Left lung (tissue), 14 donors: ENCODE measurements at places on chromosomes 6 and 20. TPM values are rescaled to one million over a fixed set of nuclear protein-coding genes. Genes with fewer than 3 reads are reported as not detected.

DNA sequence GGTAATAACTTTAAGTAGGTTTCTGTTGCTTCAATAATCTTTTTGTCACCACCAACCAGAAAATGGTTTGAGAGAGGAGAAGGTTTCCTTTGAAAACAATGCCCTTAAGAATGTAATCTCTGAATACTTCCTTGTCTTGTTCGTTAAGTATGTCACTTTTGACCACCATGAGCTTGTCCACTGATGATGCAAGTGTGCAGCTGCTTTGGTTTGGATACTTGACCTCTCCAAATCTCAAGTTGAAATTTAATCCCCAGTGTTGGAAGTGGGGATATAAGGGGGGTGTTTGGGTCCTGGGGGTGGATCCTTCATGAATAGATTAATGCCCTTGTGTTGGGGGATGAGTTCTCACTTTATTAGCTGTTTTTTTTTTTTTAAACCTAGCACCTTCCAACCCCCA is 985.4 kb downstream of the EPHA7 start:
- no peaks in the 10 kb centered on the region for H3K4me1 ChIP-seq
- no peak overlapping the region for H3K4me3 ChIP-seq
- no peak overlapping the region for H3K27ac ChIP-seq
- DNase-seq, result no peak

DNA sequence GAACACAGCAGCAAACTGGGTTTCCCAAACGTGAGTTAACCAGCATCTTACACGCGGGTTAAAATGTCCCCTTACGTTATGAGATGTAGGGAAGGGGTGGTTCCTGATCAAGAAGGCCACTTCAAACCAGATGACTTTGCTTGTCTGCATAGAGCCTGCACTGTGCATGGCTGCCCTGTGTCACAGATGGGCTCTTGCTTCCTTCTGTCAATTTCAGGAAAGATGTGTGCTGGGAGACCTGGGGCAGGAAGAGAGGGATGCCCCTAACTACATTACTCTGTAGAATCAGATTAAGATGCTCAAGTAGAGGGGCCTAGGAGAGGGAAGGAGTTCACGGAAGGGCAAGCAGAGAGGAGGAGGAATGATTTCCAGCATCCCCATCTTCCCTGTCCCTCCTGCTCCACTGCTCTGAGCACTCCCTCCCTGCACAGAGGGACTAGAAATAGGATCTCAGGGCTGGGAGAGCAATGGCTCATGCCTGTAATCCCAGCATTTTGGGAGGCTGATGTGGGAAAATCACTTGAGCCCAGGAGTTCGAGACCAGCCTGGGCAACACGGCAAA is 63.5 kb upstream of the ZMYND8 start:
- H3K27me3 ChIP-seq, result no peaks in the 10 kb centered on the region
- DNase-seq, result no peak
- no peak overlapping the region for H3K27ac ChIP-seq
- no peaks in the 10 kb centered on the region for H3K36me3 ChIP-seq
- H3K4me3 ChIP-seq, result no peak overlapping the region
- peaks cover 20% of the 10 kb centered on the region for H3K4me1 ChIP-seq

KCNQ5 gene
- 1.7 TPM for total RNA-seq

- H3K27me3 ChIP-seq, result no peaks in the 10 kb centered on the region
- H3K4me1 ChIP-seq, result no peaks in the 10 kb centered on the region
- H3K4me3 ChIP-seq, result no peak overlapping the region
These were observed 134.9 kb upstream of the HSF2 start for GRCh38 chr6:122264557-122264956.

DNA sequence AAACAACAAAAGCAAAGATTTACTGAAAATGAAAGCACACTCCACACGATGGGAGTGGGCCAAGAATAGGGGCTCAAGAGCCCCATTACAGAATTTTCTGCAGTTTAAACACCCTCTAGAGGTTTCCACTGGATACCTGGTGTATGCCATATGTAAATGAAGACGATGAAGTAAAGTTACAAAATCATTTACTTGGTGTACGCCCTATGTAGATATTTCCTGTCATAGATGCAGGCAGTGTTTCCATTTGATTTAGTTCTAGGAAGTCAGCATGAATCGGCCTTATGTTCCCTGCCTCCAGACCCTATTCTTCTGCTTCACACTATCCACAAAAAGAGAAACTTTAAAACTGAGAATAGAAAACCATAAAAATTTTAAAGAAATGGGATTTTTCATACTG is 404.4 kb upstream of the GJE1 start:
- no peak for DNase-seq
- H3K27ac ChIP-seq, result no peak overlapping the region
- no peaks in the 10 kb centered on the region for H3K4me1 ChIP-seq
- H3K27me3 ChIP-seq, result no peaks in the 10 kb centered on the region
- no peaks in the 10 kb centered on the region for H3K36me3 ChIP-seq

DNA sequence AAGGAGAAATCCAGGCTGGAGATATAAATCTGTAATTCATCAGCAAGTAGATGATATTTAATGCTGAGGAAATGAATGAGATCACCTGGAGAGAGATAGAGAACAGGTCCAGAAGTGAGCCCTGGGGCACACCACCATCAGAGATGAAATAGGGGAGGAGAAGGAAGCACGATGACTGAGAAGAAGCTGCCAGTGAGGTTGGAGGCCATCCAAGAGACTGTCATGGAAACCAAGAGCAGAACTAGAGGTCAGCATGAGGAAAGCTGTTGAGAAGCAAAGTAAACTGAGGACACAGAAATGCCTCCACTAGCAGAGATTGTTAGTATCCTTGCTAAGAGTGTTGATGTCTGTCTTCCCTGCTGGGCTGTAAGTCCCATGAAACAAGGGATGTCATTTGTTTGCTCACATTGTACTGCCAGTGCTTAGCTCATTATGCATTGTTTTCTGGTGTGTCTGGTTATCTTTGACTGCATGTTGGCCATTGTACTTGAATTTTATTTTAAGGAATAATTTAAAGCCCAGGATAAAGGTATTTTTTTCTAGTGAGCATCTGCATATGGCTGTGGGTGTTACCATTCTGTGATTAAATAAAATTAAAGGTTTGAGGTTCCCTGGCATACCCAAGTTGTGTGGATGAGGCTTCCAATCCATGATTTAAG is 35.8 kb downstream of the CDH22 start:
- H3K4me1 ChIP-seq, result no peaks in the 10 kb centered on the region
- H3K4me3 ChIP-seq, result no peak overlapping the region
- DNase-seq, result no peak
- H3K27ac ChIP-seq, result no peak overlapping the region

PNPLA1 gene
- not detected for total RNA-seq

DNA sequence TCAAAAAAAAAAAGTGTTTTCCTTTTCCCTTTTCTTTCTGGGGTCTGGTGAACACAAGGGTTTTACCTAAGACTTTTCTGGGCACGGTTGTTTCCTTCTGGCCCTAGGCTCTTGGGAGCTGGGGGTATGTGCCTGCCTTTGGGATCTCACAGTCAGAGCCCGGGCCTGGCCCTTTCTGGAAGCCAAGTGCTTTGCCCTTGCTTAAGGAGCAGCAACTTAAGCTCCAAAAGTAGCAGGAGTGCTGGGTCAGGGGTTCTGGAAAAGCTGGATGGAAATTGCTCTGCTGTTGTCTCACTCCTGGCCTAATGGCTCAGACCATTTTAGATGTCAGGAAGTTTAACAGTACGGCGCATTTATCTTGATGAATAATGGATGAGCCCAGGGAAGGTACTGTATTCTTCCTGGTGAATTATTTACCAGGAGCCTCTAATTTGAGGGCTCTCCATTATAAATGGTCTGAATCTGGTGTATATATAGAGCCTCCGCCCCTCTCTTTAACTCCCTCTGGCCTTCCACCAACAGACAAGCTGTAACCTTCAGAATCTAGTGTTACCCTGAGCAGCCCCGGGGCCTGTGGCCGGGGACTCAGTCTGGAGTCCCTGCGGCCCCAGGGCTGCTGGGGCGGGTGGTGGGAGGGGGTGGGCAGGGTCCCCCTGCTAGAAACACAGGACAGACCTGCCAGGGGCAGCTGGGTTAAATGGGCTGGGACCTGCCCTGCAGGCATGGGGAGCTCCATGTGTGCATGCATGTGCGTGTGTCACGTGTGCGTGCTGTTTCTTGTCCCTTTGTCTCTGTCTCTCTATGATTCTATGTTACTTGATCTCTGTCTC is 37.5 kb downstream of the PTK7 start:
- peak overlapping the region; percentile 69 for H3K27ac ChIP-seq
- DNase-seq, result no peak
- H3K27me3 ChIP-seq, result no peaks in the 10 kb centered on the region
- no peaks in the 10 kb centered on the region for H3K36me3 ChIP-seq
- no peak overlapping the region for H3K4me3 ChIP-seq
- peaks cover 14% of the 10 kb centered on the region for H3K4me1 ChIP-seq

DNA sequence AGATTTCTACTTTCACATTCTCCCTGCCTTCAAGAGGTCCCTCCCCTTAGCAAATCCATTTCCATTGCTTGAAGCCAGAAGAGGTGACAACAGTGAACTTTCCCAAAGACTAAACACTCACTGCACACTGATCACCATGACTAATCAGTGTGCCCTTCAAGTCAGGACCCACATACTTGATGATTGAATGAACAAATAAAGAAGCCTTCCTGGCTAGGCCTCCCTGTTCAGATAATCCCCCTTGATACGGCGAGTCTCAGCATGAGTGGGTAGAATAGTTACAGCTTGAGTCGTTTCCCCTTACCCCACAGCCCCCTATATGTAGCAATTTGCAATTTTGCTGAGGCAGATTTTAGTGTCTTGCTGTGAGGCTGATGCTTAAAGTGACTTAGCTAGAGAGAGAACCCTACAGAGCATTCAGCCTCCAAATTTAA is 102.2 kb downstream of the UNC5CL start:
- no peaks in the 10 kb centered on the region for H3K36me3 ChIP-seq
- H3K4me1 ChIP-seq, result no peaks in the 10 kb centered on the region
- DNase-seq, result no peak
- H3K4me3 ChIP-seq, result no peak overlapping the region

DNA sequence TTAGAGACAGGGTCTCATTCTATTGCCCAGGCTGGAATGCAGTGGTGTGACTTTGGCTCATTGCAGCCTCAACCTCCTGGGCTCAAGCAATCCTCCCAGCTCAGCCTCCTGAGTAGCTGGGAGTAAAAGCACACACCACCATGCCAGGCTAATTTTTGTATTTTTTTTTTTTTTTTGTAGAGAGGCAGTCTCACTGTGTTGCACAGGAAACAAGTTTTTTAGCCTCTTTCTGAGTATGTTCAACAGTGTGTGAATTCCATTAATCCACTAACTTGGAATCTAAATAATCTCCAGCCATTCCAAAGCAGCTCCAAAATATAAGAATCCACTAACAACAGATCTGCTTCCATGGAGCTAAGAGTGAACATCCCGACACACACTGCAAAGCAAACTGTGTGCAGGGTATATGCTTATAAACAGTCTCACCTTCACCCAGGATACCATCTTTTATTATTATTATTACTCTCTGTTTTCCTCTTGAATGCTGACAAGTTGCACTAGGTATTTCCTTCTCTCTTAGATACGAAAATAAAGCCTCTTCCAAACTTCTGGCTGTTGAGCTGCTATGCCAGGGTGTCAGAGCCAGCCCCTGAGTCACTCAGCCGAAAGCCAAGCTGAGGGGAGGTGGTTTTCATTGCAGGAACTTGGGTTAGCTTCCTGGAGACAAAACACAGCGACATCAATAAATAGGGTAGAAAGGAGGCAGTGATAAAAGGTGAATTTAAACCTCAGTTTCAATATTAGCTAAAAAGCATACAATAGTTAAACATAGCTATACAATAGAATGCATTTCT is 264.9 kb downstream of the HIVEP2 start:
- no peaks in the 10 kb centered on the region for H3K27me3 ChIP-seq
- H3K4me1 ChIP-seq, result no peaks in the 10 kb centered on the region
- no peak for DNase-seq
- H3K27ac ChIP-seq, result no peak overlapping the region
- no peaks in the 10 kb centered on the region for H3K36me3 ChIP-seq

RSPH9 gene
- 0.32 TPM for total RNA-seq

DNA sequence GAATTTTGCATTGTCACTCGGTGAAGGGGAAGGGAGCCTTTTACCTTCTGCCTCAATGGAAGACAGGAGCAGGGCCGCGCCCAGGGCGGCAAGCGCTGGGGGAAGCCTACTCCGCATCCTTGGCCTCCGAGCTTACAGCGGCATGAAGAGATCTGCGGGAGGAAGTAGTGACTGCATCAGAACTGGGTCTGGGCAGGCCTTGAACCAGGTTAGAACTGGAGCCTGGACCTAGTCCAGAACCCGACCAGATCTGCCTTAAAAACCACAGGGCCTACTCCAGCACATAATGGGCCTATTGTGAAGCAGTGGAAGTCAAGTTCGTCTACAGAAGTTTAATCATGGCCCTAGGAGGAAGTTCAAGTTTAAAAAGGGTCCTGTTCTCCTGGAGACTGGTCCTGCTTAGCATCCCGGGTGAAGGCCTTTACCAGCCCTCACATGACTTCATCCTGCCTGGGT is 3.1 kb downstream of the COL12A1 start:
- peaks cover 41% of the 10 kb centered on the region for H3K4me1 ChIP-seq
- H3K36me3 ChIP-seq, result no peaks in the 10 kb centered on the region
- no peak overlapping the region for H3K4me3 ChIP-seq
- DNase-seq, result no peak

GRCh38 chr6:6901205-6901719 is 206.5 kb upstream of the RREB1 start:
- H3K27me3 ChIP-seq, result no peaks in the 10 kb centered on the region
- no peaks in the 10 kb centered on the region for H3K4me1 ChIP-seq
- H3K4me3 ChIP-seq, result no peak overlapping the region

PLCB1 gene
- total RNA-seq, result 9.6 TPM

- peaks cover 38% of the 10 kb centered on the region for H3K36me3 ChIP-seq
- H3K4me1 ChIP-seq, result no peaks in the 10 kb centered on the region
- DNase-seq, result no peak
- no peaks in the 10 kb centered on the region for H3K27me3 ChIP-seq
- no peak overlapping the region for H3K4me3 ChIP-seq
These were observed 92.2 kb downstream of the CEP162 start for GRCh38 chr6:84135291-84135690.

DNA sequence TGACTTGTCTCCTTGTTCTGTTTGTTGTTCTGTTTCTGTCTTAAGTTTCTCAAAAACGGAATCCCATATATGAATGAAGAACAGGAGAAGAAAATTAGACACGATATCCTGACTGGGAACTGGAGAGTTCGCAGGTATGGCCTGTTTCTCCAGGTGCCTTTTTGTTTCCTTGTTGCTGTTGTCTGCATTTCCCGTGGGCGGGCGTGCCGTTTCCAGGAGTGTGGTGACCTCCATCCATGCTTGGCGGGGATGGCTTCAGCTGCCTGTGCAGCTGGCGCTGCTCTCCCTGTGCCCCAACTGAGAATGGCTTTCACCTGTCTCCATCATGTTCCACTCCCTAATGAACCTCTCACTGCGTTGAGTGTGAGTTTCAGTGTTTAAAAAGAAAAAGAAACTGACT is 4.4 kb downstream of the PNLDC1 start:
- H3K4me3 ChIP-seq, result no peak overlapping the region
- no peak for DNase-seq
- no peaks in the 10 kb centered on the region for H3K27me3 ChIP-seq
- H3K4me1 ChIP-seq, result peaks cover 7% of the 10 kb centered on the region

DNA sequence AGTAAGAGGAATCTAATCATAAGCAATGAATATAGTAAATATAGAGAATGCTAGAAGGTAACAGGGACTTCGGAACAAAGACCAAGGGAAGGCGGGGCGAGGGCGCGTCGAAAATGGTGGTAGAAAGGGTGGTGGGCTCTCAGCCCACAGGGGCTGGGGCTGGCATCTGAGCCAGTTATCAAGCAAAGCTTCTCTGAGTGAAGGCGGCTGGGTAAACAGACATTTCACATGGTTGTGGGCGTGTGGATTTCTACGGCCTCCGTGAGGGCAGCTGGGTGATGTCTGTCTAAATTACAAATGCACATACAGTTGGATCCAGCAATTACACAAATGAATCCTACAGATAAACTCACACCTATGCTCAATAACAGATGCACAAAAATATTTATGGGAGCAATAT is 56.6 kb downstream of the TOX2 start:
- H3K4me3 ChIP-seq, result no peak overlapping the region
- no peaks in the 10 kb centered on the region for H3K27me3 ChIP-seq
- no peak overlapping the region for H3K27ac ChIP-seq
- H3K4me1 ChIP-seq, result peaks cover under 1% of the 10 kb centered on the region
- no peak for DNase-seq
